ENCODE measurements at places on chromosomes 16 and 17.

DNA sequence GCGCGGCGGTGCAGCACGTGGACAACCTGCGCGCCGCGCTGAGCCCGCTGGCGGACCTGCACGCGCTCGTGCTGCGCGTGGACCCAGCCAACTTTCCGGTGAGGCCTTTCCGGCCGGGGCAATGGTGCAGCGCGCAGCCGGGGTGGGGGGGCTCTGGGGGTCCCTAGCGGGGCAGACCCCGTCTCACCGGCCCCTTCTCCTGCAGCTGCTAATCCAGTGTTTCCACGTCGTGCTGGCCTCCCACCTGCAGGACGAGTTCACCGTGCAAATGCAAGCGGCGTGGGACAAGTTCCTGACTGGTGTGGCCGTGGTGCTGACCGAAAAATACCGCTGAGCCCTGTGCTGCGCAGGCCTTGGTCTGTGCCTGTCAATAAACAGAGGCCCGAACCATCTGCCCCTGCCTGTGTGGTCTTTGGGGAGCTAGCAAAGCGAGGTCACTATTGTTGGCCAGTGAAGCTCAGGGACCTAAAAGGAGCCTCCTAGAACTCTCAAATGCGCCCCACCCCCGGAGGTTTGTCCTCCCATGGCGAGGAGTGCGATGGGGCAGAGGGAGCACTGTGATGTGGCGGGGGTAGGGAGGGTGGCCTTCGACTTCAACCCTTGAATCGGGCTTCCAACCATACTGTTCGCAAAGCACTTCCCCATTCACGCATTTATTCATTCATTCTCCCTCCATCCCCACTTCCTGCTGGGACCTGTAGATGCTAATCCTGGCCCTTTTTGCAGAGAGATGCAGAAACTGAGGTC, 770 bp downstream of the HBM start:
- no peak for DNase-seq

DNA sequence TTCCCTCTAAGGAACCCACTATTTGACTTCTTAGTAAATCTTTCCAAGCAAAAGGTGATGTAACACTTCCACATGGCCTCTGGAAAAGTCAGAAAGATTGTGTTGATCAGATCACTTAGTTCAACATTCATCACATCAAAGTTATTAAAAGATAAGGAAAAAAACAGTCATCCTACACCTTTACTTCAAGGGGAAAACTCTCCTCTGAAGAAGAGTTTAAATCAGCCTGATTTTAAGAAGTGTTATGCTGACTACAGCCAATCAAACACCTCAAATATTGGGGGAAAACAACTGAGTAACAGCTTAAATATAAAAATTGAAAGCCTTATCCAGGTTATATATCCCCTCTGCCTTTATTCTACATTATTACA, 19.6 kb upstream of the COPRS start:
- DNase-seq: no peak

DNA sequence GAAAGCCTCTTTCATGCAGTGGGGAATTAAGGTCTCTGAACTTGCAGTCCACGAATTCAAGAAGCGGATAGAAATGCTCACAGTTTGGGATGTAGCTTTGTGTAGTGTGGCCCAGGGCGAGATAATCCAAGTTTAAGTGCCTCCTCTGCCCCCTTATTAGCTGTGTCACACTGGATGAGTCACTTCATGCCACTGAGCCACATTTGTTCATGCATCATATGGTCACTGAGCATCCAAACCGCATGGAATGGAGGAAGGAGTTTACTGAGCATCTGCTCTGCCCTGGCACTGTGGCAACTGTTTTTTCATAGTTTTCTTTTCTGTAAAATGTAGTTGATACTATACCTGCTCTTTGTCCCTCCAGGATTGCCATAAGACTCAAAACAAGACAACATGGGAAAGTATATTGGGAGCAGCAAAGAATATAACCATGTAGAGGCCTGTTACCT, 15.1 kb upstream of the DHX8 start:
- no peak for DNase-seq

DNA sequence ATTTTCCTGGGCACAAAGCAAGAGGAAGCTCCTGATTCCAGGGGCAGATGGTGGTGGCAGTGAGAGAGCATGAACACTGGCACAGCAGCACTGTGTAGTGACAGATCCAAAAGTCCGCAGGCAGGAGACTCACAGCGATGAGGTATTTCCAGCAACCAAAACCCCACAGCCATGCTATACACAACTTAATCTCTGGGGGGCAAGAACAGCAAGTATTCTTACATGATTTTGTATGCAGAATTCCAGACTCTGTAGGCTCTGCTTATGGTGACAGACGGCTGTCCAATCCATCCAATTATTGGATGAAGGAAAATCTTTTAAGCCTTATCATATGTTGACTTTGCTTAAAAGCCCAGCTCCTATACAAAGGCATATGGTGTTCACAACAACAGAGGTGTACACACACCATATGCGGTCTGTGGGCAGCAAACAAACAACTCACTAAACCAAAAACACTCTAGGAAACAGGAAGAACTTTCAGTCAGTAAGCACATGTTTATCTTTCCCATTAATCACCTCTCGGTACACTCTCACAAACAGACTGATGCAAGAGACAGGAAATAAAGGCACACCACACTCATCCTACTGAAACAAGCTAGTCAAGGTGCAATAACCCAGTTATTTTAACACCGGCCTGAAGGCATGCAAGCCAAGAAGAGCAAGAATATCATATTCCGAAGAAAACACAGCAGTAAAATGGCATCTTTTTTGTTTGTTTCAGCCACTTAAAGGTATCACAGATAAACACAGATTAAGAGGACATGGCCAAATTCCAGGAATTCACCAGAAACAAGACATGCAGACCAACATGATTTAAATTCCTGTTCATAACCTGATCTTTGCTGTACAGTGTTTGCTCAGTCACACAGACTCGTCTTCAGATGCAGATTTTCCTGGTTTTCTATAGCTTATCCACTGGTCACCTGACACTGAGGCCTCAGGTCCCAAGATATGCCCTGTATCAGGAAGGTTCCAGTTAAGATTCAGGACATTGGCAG, 47.8 kb downstream of the ERN1 start:
- DNase-seq: peak; percentile 11

GRCh38 chr17:29614349-29615047, 8.2 kb downstream of the CORO6 start:
- DNase-seq: no peak

- DNase-seq: no peak
Observed at GRCh38 chr17:51152766-51153209, 571 bp upstream of the NME1 start.

- no peak for DNase-seq
Observed at GRCh38 chr17:34178092-34178491, 77.0 kb upstream of the CCL2 start.

DNA sequence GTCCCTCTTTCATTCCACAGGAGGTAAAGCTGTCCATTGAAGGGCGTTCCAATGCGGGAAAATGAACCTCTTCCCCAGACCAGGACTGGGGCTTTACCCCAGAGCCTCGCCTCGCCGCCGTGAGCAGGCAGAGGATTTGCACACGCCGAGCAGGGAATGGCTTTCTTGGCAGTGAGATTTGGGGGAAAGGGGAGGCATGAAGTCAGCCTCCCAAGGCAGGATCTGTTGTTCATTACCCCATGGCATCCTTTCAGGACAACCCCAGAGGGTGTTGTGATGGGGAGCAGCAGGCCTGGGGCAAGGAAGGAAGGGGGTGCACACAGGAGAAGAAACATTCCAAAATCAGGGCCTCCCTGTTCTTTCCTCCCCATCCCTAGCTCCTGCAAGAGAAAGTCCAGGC, 6.0 kb downstream of the ATXN1L start:
- DNase-seq: no peak

All from endothelial cell (in vitro differentiated cells).